ENCODE measurements at places on chromosomes 2 and 18. TPM values are rescaled to one million over a fixed set of nuclear protein-coding genes. Genes with fewer than 3 reads are reported as not detected.

DNA sequence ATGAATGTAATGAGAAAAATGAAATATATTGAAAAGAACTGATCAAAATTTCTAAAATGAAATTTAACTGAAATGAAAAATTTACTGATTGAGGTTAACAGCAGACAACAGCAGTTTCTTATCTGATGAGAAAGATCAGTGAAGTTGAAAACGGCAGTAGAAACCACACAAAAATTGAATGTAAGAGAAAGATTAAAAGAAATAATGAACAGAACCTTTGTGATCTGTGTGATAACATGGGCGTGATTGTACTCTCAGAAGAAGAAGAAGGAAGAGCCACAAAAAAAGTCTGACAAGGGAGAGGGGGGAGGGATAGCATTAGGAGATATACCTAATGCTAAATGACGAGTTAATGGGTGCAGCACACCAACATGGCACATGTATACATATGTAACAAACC is 45.2 kb downstream of the FAM117B start:
- DNase-seq, result no peak

- no peak for DNase-seq
Measured at GRCh38 chr2:217799563-217800432, 203.0 kb downstream of the TNS1 start.

DNA sequence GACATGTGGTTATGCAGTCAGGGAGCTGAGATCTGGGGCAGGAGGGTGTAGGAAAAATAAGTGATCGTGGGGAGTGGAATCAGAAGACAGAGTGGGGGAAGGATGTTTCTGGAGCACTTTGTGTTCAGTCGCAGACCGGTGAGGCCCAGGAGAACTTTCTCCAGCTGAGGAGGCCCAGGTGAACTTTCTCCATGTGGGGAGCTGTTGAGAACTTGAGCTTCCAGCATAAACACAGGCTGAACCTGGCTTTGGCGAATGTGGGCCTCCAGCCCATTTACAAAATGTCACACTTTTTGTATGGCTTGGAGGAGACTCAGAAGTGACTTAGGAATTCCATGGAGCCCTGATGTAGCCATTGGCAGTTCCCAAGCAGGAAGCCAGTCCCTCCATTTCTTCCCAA is 108.5 kb downstream of the VAPA start:
- no peak for DNase-seq

DNA sequence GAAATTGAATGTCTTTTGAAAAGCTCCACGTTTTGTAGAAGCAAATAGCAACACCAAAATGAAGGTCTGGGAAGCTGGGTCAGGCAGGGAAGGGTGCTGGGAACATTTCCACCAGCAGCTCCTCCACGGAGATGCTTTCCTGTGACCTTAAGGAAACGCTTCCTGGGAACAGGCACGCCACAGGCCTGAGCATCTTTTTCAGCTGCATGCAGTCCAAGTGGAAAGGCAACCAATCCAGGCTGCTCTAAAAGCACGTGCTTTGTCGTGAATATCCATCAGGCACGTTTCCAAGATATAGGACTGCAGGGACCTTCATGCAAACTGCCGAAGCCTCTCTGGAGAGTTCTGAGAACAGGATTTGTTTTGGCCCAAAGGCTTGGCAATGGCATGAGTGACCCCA is 109.3 kb downstream of the KLHL29 start:
- no peak for DNase-seq

GRCh38 chr2:55779459-55780421 is 86.1 kb upstream of the PNPT1 start:
- no peak for DNase-seq

GRCh38 chr2:47388888-47389287 is 14.1 kb upstream of the MSH2 start:
- no peak for DNase-seq

GRCh38 chr2:42537493-42537892 is 30.9 kb upstream of the MTA3 start:
- no peak for DNase-seq

- no peak for DNase-seq
Measured at GRCh38 chr2:96844405-96844808, 586 bp upstream of the ANKRD23 start.

GRCh38 chr2:74551942-74552913 is 1.5 kb downstream of the LOXL3 start:
- no peak for DNase-seq

DNA sequence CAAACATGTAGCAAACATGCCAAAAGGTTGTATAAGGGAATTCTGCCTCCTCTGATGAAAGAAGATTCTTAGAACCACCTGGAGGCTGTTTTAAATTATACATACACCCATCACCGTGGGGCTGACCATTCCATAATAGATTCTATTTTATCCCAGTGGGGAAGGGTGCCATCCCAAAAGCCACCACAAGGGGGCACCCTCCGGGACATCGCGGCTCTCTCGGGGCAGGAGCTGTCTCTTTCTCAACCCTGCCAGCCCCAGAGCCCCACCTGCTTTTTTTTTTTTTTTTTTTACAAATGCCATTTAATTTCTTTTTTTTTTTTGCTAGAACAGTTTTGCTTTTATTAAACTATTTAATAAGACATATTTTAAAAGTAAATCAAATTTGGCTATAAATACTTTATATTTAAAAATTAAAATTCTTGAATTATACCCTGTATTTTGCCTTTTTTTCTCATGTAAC is 8.6 kb upstream of the MTCL1 start:
- peak; percentile 43 for DNase-seq

GRCh38 chr2:67879586-67880290 is 183.1 kb downstream of the C1D start:
- DNase-seq, result no peak

DNA sequence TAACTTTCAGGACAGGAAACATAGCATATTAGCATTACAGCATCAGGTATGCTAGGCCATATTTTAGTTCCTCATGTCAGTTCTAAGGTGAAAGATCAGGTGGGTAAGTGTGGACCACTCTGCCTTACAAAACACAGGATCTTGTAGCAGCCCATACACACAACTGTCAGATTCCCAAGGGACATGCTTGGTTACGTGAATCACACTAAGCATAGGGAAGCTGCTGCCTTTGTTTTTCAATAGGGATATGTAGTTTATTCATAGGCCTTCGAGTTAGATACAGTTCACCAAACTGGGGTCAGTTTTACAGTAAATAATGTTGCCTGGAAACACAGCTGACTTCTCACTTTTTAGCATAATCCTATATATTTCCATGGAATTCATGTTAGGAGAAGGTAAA is 116.1 kb upstream of the OTX1 start:
- no peak for DNase-seq

GRCh38 chr2:177588671-177589070 is 196.1 kb downstream of the AGPS start:
- no peak for DNase-seq

- DNase-seq, result no peak
Measured at GRCh38 chr2:204154863-204155262, 218.3 kb downstream of the ICOS start.

GRCh38 chr2:220300806-220301205 is 673.4 kb downstream of the SLC4A3 start:
- DNase-seq, result no peak

DNA sequence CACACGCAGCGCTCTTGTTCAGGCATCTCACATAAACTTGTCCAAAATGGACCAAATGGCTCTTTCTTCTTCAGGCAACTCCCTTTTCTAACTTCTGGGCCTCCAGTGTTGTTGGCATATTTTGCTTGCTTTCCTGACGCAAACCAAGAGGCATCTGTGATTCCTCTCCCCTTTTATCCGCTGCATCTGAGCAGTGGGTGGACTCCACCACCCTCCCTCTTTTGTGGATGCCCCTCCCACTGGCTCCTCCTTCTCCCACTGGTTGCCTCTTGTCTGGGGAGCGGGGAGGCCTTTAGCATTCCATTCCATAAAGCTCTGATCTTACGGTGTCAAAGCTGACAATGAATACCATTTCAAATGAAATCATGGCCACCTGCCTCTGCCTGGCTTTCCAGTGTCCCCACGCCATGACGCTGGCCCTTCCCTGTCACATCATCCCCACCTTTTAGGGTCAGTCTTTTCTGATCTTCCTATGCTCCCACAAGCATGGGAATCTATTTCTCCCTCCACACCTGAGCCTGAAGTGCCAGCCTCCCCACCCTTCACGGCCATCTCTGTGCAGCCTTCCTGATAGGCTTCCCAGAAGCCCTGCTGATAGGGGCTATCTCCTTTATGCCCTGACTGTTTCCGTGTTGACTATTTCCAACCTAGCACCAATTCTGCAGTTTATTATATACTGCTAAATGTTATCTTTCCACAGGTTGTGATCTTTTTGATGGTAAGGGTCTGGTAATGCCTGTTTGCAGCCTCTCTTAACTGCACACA is 51.5 kb downstream of the RPL37A start:
- DNase-seq, result no peak

GRCh38 chr2:102664471-102664909 is 45.1 kb downstream of the SLC9A2 start:
- no peak for DNase-seq

PSMA8 gene
- not detected for polyA plus RNA-seq

COLEC12 gene
- 28.3 TPM for polyA plus RNA-seq

VWA3B gene
- polyA plus RNA-seq, result 0.26 TPM

TEKT4 gene
- polyA plus RNA-seq, result not detected

STARD6 gene
- 0.42 TPM for polyA plus RNA-seq

PID1 gene
- polyA plus RNA-seq, result 5.6 TPM

BMP10 gene
- not detected for polyA plus RNA-seq

DRC1 gene
- polyA plus RNA-seq, result 4.6 TPM

TPO gene
- polyA plus RNA-seq, result 0.09 TPM

ZNF532 gene
- 101 TPM for polyA plus RNA-seq

MAL gene
- 300 TPM for polyA plus RNA-seq
